Natural killer cell (primary cell): ENCODE measurements at places on chromosomes 1 and 21. TPM values are rescaled to one million over a fixed set of nuclear protein-coding genes. Genes with fewer than 3 reads are reported as not detected.

The PRMT6 gene
- 6.4 TPM for total RNA-seq

- H3K4me3 ChIP-seq = no peak overlapping the region
- no peaks in the 10 kb centered on the region for H3K27me3 ChIP-seq
- no peaks in the 10 kb centered on the region for H3K36me3 ChIP-seq
Measured at GRCh38 chr1:64004451-64005025, 198.9 kb upstream of the UBE2U start.

DNA sequence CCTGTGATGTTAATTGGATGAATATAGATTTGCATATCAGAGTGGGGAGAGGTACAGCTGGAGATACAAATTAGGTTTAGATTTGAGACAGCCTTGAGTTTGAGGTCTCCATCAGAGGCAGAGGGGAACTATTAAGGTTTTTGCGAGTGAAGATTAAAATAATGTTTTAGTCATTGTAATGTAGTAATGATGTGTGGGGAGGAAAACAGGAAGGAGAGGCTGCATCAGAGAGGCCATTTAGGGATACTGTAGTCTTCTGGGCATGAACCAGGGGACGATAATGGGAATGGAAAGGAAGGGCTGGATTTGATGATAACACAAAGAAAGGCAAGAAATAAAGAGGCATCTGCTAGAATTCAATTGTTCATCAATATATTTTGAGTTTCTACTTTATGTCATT, 9.5 kb downstream of the CD84 start:
- DNase-seq = no peak
- H3K36me3 ChIP-seq = no peaks in the 10 kb centered on the region
- H3K27ac ChIP-seq = no peak overlapping the region
- H3K4me3 ChIP-seq = no peak overlapping the region
- peaks cover 23% of the 10 kb centered on the region for H3K4me1 ChIP-seq
- no peaks in the 10 kb centered on the region for H3K27me3 ChIP-seq

The SPRR4 gene
- total RNA-seq = not detected

The RXFP4 gene
- total RNA-seq = not detected

- H3K4me3 ChIP-seq = no peak overlapping the region
- no peak overlapping the region for H3K27ac ChIP-seq
- no peaks in the 10 kb centered on the region for H3K27me3 ChIP-seq
Measured at GRCh38 chr1:229547542-229547941, 11.0 kb downstream of the ABCB10 start.

The PLA2G2F gene
- total RNA-seq = not detected

- H3K36me3 ChIP-seq = no peaks in the 10 kb centered on the region
- H3K27me3 ChIP-seq = no peaks in the 10 kb centered on the region
- peak overlapping the region; percentile 72 for H3K27ac ChIP-seq
- peaks cover 58% of the 10 kb centered on the region for H3K4me1 ChIP-seq
- H3K4me3 ChIP-seq = no peak overlapping the region
- no peak for DNase-seq
Measured at GRCh38 chr1:23593042-23593521, 33.8 kb upstream of the ID3 start.

GRCh38 chr1:98172022-98172421, 251.2 kb upstream of the DPYD start:
- H3K4me1 ChIP-seq = no peaks in the 10 kb centered on the region
- H3K36me3 ChIP-seq = no peaks in the 10 kb centered on the region
- H3K4me3 ChIP-seq = no peak overlapping the region
- no peak for DNase-seq

- H3K4me3 ChIP-seq = no peak overlapping the region
- H3K4me1 ChIP-seq = no peaks in the 10 kb centered on the region
- H3K27me3 ChIP-seq = no peaks in the 10 kb centered on the region
- peaks cover 3% of the 10 kb centered on the region for H3K36me3 ChIP-seq
Measured at GRCh38 chr1:223820515-223820858, 25.3 kb downstream of the TP53BP2 start.

- H3K27me3 ChIP-seq = no peaks in the 10 kb centered on the region
- H3K4me1 ChIP-seq = no peaks in the 10 kb centered on the region
- H3K36me3 ChIP-seq = no peaks in the 10 kb centered on the region
- no peak overlapping the region for H3K4me3 ChIP-seq
- no peak for DNase-seq
Measured at GRCh38 chr1:69492286-69492685, 75.4 kb upstream of the LRRC7 start.

The RAP1GAP gene
- not detected for total RNA-seq

DNA sequence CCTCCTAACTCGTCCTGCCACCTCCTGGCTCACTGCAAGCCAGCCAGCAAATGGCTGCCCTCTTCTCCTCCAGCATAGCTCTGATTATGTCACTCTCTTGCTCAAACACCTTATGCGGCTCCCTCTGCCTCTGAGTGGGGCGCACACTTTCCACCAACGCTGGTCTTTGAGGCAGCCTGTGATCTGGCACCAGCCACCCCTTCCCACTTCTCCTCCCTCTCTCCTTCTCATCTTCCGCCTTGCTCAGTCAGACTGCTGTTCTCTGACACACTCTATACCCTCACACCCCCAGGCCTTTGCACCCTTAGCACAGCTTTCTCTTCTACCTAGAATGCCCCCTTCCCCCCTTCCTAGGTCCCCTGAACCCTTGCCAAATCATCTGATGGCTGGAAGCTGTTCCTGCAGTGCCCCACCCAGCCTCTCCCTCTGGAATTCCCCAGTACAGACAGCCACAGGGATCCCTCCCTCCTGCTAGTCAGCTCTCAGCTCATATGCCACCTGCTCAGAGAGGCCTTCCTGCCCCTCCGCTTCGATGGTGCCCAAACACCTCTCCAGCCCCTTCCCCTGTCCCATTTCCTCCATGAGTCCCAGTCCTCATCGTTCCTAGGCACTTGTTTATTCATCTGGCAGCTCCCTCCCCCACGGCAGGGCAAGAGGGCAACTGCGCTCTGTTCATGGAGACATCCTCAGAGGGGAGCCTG, 21.7 kb upstream of the PEF1 start:
- no peak for DNase-seq
- no peaks in the 10 kb centered on the region for H3K36me3 ChIP-seq
- H3K4me1 ChIP-seq = peaks cover 18% of the 10 kb centered on the region
- no peak overlapping the region for H3K27ac ChIP-seq
- H3K4me3 ChIP-seq = no peak overlapping the region

DNA sequence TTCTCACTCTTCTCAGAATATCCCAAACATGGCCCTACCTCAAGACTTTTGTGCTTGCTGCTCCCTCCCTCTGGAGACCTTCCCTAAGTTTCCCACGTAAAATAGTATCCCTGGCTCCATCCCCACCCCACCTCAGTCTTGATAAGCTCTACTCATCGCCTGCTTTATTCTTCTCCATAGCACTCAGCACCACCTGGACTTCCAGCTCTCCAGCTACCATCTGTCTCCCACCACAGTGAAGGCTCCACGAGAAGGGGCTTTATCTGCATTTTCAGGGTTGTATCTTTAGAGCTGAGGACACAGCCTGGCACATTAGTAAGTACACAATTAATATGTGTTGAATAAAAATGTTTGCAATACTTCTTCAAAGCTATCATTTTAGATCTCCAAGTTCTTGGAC, 37.8 kb downstream of the MAB21L3 start:
- no peaks in the 10 kb centered on the region for H3K36me3 ChIP-seq
- no peak for DNase-seq
- H3K27ac ChIP-seq = no peak overlapping the region

- H3K4me3 ChIP-seq = no peak overlapping the region
- no peak for DNase-seq
- no peaks in the 10 kb centered on the region for H3K27me3 ChIP-seq
- H3K4me1 ChIP-seq = no peaks in the 10 kb centered on the region
- H3K27ac ChIP-seq = no peak overlapping the region
Measured at GRCh38 chr1:226981838-226982237, 41.7 kb downstream of the COQ8A start.

DNA sequence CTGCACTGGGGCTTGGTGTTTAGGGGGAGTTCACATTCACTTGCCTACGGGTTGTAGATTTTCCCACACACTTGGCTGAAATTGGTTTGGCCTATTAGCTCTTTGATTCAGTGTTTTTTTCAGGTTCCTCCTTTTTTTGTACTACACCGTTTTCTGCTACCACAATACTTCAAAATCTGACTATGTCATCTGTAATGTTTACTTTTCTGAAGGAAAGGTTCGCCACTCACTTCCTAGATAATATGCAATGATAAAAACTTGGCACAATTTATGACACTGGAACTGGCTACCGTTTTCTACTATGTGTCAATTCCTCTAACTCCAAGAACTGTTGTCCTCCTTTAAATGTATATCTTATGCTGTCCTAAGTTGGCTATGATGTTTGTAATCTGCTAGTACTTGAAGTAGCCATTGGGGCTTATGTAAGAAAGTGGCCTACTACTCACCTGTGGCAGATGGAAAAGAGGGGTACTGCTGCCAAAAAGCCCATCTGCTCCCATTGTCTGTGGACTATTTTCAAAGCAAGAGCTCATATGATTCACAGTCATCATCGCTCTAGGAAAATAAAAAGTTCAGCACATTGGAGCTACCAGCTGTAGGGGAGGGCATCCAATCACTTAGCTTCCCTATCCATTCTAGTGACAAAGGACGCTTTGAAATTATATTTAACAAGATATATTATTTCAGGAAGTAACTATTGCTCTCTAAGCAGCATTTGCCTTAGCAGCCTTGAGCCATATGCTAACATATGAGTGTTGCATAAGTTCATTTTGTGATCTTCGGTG, 42.4 kb upstream of the BACH1 start:
- H3K27ac ChIP-seq = no peak overlapping the region
- H3K27me3 ChIP-seq = no peaks in the 10 kb centered on the region
- no peak overlapping the region for H3K4me3 ChIP-seq
- no peak for DNase-seq
- H3K36me3 ChIP-seq = no peaks in the 10 kb centered on the region

The SPAG17 gene
- total RNA-seq = not detected

DNA sequence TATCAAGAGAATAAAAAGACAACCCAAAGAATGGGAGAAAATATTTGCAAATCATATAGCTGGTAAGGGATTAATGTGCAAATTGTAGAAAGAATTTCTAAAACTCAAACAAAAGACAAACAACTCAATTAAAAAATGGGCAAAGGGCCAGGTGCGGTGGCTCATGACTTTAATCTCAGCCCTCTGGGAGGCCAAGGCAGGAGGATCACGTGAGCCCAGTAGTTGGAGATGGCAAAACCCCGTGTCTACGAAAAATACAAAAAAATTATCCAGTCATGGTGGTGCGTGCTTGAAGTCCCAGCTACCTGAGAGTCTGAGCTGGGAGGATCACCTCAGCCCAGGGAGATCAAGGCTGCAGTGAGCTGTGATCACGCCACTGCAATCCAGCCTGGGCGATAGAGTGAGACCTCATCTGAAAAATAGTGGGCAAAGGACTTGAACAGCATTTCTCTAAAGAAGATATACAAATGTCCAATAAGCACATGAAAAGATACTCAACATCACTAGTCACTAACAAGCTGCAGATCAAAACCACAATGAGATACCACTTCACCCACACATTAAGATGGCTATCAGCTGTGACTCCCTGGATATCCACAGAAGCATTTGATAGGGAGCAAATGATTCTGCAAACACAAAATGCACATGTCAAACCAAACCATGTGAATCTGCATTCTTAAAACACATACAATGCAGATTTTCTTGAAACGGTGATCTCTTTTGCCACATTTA, 20.9 kb downstream of the SLC30A1 start:
- H3K4me3 ChIP-seq = no peak overlapping the region
- no peaks in the 10 kb centered on the region for H3K4me1 ChIP-seq
- H3K27ac ChIP-seq = no peak overlapping the region
- no peaks in the 10 kb centered on the region for H3K27me3 ChIP-seq

- peaks cover 9% of the 10 kb centered on the region for H3K4me1 ChIP-seq
- no peak for DNase-seq
- no peak overlapping the region for H3K4me3 ChIP-seq
- no peak overlapping the region for H3K27ac ChIP-seq
- H3K27me3 ChIP-seq = peaks cover 5% of the 10 kb centered on the region
Measured at GRCh38 chr1:47180603-47181094, 9.2 kb downstream of the PDZK1IP1 start.

DNA sequence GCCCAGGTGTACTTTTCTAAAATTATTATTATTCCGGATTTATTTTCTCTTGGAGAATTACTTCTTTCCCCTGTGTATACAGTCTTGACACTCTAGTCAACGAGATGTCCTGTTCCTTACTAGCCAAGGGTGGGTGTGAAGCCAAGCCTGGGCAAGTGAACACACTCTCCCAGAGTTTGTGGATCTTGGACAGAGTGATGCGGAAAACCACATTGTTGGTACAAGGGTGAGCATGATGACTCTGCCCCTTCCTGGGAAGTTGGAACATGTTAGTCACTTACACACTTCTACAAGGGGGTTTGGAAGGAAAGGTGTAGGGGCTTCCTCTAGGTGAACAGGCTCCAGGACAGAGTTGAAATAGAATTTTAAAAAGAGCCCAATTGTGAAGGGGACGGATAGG, 20.0 kb upstream of the RD3 start:
- peaks cover 20% of the 10 kb centered on the region for H3K4me1 ChIP-seq
- H3K36me3 ChIP-seq = no peaks in the 10 kb centered on the region
- DNase-seq = no peak
- peaks cover 2% of the 10 kb centered on the region for H3K27me3 ChIP-seq

DNA sequence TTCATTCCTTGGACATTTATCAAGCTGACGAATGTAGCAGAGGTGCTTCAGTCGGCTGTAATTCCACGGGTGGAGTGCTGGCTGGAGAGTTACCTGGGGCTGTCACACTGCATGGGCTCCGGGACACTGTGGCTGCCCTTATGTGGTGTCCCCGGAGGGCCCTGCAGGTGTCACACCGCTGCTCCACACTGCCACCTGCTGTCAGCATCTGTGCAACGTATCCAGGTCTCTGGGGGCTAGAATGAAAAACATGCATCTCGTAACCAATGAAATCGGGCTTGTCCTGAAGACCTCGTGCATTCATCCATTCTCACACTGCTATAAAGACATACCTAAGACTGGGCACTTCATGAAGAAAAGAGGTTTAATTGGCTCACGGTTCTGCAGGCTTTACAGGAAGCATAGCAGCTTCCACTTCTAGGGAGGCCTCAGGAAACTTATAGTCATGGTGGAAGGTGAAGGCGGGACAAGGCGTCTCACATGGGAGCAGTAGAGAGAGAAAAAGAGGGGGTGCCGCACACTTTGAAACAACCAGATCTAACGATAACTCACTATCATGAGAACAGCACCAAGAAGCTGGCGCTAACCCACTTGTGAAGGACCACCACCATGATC, 46.7 kb upstream of the PCBP3 start:
- H3K36me3 ChIP-seq = no peaks in the 10 kb centered on the region
- no peak overlapping the region for H3K4me3 ChIP-seq
- H3K4me1 ChIP-seq = peaks cover 8% of the 10 kb centered on the region
- H3K27ac ChIP-seq = no peak overlapping the region

The TNFSF18 gene
- 0.18 TPM for total RNA-seq

- H3K4me1 ChIP-seq = no peaks in the 10 kb centered on the region
- DNase-seq = no peak
- no peaks in the 10 kb centered on the region for H3K36me3 ChIP-seq
- H3K27me3 ChIP-seq = no peaks in the 10 kb centered on the region
- H3K4me3 ChIP-seq = no peak overlapping the region
- H3K27ac ChIP-seq = no peak overlapping the region
Measured at GRCh38 chr1:110319332-110320167, 19.6 kb upstream of the RBM15 start.

DNA sequence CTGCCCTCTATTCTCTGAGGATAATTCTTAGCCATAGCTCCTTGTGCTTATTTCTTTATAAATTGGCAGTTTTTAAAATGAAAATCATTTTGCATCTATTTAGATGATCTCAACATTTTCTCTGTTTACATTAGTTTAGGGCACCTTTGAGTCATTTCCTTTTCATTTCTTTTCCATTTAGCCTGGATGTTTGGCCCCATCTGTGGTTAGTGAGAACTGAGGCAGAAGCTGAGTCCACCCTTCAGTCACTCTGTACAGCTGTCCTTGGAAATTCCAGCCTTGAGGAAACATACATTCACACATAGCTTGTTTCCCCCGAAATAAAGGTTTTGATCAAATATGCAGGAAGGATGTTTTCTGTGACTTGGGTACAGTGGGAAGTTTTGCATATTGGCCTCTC, 123.7 kb downstream of the NTNG1 start:
- no peak overlapping the region for H3K4me3 ChIP-seq
- no peaks in the 10 kb centered on the region for H3K4me1 ChIP-seq
- H3K27ac ChIP-seq = no peak overlapping the region
- no peaks in the 10 kb centered on the region for H3K36me3 ChIP-seq

The ASAP3 gene
- 0.59 TPM for total RNA-seq
